ENCODE measurements at places on chromosomes 2 and 18. TPM values are rescaled to one million over a fixed set of nuclear protein-coding genes. Genes with fewer than 3 reads are reported as not detected.

The ADAM23 gene
- 18.9 TPM for total RNA-seq

The PLB1 gene
- total RNA-seq: 2.3 TPM

The ZSCAN30 gene
- 17.5 TPM for total RNA-seq

The VWA3B gene
- total RNA-seq: 0.31 TPM

The AP1S3 gene
- 2.7 TPM for total RNA-seq

The NPPC gene
- not detected for total RNA-seq

The DLGAP1 gene
- total RNA-seq: 80.2 TPM

The GAL3ST2 gene
- 0.16 TPM for total RNA-seq

The HOXD11 gene
- not detected for total RNA-seq
